ENCODE measurements at places on chromosomes 11 and 22.

DNA sequence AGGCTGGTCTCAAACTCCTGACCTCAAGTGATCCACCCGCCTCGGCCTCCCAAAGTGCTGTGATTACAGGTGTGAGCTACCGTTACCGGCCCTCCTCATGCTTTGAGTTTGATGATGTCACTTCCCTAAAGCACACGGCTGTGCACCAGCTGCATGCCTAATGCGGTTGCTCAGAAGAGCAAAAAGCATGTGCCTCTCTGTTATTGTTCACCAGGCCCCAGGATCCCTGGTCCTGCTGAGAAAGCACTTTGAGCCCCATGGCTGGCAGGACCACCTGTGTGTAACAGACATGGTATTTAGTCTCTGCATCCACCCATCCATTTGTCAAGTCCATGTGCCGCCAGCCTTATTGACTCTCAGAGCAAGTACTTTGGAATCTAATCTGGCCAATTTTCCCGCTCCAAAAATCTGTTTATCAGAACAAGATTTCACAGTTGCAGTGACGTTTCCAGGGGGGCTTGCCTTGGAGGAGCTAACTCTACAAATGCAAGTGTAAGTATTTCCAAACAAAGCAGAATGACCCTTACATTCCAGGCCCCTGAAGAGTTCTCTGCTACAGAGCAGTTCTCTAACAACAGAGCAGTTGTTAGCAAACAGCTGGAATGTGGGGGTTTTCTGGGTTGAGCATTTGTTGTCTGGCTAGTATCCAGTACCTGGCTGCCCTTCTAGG is 89.4 kb downstream of the LDLRAD3 start:
- DNase-seq: peak; percentile 82

GRCh38 chr11:44726283-44727113 is at the start of gene TSPAN18:
Gene TSPAN18, plus strand, starts transcription at chr11:44726962. Its CDS starts 179,455 bp downstream, at chr11:44906417.
- DNase-seq: peak; percentile 78

GRCh38 chr11:117826190-117826570 is 1.6 kb upstream of the FXYD2 start:
- no peak for DNase-seq

GRCh38 chr22:26573026-26573662 is 16.8 kb downstream of the TPST2 start:
- no peak for DNase-seq

Data from GM23338 (cell line).